ENCODE measurements at places on chromosomes 13 and 19.

- no peak for DNase-seq
Measured at GRCh38 chr19:39709026-39709872, 5.0 kb downstream of the LGALS14 start.

DNA sequence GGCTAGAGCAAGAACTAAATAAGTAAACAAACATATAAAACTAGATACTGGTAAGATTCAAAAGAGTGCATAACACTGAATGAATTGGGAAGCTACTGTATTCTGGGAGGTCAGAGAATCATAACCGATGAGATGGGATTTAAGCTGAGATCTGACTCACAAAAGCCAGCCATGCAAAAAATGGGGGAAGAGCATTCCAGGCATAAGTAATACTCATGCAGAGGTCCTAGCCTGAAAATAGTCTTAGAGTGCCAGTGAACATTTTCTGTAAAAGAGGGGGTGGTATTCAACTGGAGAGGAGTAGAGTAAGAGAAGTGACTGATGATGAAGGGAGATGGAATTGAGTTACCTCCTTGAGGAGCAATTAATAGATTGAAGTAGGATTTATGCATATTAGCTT is 872.0 kb upstream of the GPC6 start:
- no peak for DNase-seq

GRCh38 chr19:40560092-40560507 is 16.6 kb upstream of the SHKBP1 start:
- no peak for DNase-seq

- no peak for DNase-seq
Measured at GRCh38 chr13:98717256-98717655, 35.2 kb downstream of the SLC15A1 start.

DNA sequence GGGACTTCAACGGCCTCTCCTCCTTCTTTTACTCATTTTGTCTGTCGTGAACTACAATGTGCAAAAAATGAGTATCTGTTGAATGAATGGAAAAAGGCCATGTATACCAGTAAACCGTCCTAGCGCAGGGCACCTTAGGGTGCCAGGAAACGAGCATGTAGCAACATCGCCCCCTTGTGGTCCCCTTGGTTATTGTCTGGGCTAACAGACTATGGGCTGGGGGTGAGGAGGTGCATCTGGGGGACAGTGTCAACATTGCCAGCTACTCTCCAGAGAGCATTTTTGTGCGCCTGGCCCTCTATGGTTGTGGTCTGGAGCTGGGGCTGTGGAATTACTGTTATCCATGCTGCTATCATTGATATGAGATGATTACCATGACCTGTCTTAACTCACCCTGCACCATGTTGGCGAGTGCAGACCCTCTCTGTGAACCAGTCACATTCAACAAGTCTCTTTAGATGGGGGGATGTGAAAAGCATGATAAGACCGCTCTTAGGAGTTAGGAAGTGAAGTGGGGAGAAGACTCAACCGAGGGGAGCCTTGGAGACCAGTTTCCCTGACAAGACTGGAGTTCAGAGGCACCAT is 22.8 kb upstream of the SIGLEC11 start:
- peak; percentile 87 for DNase-seq

DNA sequence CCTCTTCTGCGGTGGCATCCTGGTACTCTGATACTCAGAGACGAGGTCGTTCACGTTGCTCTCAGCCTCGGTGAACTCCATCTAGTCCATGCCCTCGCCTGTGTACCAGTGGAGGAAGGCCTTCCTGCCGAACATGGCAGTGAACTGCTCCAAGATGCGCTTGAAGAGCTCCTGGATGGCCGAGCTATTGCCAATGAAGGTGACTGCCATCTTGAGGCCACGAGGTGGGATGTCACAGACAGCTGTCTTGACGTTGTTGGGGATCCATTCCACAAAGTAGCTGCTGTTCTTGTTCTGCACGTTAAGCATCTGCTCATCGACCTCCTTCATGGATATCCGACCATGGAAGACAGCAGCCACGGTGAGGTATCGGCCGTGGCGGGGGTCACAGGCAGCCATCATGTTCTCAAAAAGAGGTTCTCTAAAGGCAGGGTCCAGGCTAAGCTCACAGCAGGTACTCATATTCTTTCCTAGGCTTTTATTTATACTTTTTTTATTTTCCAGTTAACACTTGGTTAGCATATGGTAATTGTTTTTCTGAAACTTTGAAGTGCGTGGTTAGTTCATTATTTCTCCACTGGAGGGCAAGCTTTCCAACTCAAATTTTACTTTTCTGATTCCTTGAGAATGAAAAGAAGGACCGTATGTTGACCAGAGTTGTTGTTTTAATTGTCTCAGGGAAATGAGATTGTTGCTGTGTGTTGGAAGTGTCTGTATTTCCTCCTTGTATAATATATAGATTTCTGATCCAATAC is 72.4 kb upstream of the RGCC start:
- DNase-seq, result peak; percentile 47

DNA sequence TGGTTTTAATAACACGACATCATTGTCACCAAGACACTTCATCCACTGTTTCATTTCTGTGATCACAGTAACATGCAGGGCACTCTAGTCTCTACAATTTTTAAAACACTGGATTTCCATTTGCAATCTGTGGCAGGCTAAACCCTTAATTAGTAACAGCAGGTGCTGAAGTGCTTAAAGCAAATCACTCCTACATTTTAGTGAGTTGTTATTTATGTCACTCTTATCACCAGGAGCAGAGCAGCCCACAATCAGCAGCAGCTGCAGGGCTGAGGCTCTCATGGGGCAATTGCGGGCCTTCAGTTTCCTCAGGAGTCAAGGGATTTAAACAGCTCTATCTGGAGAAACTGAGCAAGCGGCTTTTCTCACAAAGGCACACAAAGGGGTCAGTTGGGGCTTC is 1.6 kb downstream of the SOHLH2 start:
- DNase-seq, result no peak

DNA sequence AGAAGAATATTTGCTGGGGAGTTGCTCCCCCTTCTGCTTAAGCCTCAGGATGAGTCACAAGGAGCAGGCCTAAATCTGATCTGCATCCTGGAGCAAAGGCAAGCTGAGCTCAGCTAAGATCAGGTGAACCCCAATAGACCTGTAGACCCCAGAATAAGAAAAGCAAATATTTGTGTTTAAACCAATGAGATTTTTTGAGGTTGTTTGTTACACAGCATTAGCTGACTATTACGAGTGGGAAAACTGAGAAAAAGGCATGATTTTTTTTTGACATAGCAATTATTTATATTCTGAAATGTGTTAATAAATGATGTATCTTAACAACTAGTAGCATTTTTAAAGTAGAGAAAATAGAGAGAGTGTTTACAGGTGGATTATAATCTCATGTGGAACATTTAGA is 45.1 kb downstream of the ADGRE3 start:
- DNase-seq, result no peak

GRCh38 chr13:93843082-93843481 is 616.5 kb downstream of the GPC6 start:
- DNase-seq, result no peak

Measured in hematopoietic multipotent progenitor cell treated with erythropoietin and hydrocortisone succinate and interleukin-3 and kit ligand, for 6 days (in vitro differentiated cells).